ENCODE measurements at places on chromosomes 1 and 21.
A peak's percentile ranks its signal among the peaks of the same experiment; 100 is the strongest.

DNA sequence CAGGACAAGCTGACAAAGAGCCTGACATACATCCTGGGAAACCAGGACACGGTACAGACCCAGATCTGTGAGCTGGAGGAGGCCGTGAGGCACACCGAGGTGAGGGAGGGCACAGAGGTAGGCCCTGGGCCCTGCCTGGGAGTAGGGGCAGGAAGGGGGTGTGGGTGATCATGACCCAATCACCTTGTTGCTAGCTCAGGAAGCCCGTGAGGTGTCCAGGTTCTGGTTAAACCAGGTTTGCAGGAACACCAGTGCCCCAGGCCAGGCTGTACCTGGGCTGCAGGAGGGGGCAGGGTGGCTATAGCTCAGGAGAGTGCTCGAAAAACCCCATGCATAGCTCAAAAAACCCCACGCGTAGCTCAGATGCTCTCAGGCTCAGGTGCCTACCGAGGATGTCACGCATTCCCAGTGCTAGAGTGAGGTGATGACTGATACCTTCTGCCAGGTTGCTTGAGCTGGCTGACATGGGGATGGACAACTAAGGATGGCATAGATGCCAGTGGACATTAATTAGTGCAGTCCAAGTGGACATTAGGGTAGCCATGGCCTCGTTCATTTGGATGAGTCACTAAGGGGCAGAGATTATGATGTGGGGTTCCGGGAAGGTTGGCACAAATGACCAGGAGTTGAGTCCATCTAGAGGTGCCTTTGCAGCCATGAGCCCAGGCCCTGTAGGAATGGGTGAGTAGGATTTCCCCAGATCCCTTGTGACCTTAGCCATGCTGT is 3.7 kb downstream of the TRIM46 start:
- DNase-seq: peak; percentile 88

DNA sequence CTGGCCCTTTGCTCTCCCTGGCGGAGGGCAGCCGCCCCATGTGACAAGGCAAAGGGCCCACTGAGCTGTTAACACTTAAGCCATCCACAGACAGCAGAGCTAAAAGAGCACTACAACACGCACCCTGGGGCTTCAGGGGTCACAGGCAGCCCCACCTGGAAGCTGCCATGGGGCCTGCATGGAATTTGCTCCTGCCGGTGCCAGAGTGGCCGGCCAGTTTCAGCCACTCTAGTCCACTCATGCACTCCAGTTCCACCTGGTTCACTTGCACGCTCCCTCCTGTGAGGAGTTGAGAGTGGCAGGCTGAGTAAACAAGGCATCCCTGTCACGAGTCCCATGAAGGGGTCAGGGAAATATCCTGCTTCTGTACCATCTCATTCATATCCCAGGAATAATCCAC is 55.3 kb downstream of the RIMS3 start:
- DNase-seq: no peak

DNA sequence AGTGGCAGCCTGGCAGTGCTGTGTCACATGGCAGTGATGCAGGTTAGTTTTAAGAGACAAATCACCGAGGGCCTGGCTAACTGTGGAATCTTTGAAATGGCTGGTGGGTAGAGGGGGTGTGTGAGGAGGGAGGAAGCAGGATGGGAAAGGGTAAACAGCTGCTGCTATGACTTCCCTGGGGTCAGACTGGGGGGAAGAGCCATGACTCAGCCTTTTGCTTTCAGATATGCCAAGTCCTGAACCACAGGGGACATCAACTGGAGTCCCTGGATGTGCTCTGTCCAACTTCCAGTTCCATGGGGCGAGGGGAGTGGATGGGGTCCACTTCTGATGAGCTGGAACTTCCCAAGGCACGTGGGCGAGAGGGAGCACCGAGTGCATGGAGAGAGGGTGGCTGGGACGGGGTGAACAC is 121.1 kb upstream of the ADAR start:
- no peak for DNase-seq

- no peak for DNase-seq
Measured at GRCh38 chr21:32320726-32321125, 22.1 kb downstream of the MRAP start.

DNA sequence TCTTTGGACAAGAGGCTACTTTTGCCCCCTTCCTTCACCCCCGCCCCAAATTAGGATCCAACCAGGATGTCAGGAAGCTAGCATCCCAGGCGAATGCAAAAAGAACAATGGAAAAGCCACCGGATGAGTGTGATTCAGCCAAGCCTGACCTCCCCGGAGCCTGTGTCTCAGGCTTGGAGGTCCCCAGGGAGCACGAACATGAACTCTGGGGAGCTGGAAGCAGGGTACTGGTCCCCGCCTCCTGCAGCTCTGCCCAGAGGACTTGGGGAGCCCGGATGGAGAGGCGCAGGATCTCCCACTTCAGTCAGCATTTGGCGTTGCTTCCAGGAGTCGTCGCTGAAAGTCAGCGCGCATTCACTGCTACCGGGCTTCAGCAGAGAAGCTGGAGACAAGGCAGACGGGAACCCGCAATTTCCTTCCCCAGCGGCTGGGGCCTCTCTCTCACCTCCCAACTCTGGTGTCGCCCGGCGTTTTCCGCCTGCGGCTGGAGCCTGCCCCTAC is 1.8 kb upstream of the TBX15 start:
- peak; percentile 65 for DNase-seq

DNA sequence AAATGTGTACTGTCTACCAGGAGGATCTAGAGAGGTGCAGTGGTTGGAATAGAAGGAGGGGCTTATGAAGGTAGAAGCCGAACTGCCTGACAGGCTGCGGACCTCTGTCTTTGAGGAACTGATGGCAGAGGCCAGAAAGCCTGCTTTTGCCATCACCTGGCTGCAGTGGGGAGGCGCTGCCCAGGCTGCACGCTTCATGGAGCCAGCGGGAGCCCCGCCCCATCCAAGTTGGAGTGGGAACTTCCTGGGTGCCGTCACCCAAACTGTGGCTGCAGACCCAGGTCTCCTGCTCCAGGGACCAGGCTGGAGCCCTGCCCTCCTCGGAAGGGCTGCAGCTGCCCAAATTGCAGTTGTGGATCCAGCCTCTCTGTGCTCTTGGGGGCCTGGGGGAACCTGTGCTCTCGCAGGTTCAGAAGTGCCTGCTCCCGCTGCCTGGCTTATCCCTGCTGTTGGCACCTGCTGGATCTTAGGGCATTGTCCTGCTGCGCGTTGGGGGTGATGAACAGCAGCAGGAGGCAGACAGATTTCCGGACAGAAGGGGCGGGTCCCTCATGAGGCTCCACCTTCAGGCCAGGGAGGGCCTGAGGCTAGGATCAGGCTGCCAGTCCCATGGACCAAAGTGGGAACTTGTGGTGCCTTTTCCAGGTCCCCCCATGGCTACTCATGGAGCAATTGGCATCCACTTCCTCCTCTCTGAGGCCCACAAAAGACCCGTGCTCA is 118.0 kb upstream of the PLPPR4 start:
- no peak for DNase-seq

DNA sequence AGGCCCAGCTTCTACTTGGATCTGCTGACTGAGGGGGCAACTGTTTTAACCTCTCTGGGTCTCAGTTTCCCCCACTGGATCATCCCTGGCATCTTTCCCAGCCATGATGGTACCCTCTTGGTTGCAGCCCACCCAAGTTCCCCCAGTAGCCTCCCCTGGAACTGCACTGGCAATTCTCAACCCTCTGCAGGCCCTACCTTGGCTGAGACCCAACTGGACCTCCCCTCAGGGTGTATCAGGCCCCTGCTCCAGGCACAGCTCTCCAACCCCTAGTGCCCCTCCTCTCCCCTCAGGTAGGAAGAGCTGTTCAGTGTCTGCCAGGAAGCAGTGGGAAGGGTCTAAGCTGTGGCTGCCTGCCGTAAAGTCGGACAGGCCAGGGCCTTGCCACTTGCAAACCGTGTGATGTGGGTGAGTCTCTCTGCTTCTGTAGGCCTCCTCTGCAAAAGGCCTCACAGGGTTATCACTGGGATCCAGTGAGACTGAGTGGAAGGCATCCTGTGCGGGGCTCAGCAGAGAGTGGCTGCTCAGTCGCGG is 32.1 kb downstream of the RHBG start:
- DNase-seq: no peak

- no peak for DNase-seq
Measured at GRCh38 chr1:11795238-11795890, 10.4 kb downstream of the MTHFR start.

GRCh38 chr1:205121660-205122488 is at the start of gene RBBP5:
RBBP5 (minus strand) TSS chr1:205121978; CDS start chr1:205121873, 105 bp downstream.
- peak; percentile 96 for DNase-seq

- DNase-seq: no peak
Measured at GRCh38 chr1:34379911-34380310, 203.2 kb downstream of the C1orf94 start.

GRCh38 chr1:161505686-161506085 is 429 bp downstream of the FCGR2A start:
- no peak for DNase-seq

DNA sequence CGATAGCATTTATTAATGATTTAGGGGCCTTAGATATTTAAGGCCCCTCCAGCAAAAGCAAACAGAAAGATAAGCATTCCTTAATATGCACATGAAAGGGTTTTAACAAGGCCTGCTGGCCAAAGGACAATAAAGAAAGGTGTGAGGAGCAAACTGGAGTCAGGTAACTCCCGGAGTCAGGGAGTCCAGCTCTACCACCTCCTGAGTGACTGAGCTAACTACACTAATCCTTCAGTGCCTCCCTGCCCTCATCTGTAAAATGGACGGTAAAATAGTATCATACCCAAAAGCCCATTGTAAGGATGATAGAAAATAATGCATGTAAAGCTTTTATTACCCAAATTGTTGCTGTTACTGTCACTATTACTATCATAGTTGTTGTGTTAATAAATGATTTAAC is 161.7 kb downstream of the SIPA1L2 start:
- DNase-seq: no peak

DNA sequence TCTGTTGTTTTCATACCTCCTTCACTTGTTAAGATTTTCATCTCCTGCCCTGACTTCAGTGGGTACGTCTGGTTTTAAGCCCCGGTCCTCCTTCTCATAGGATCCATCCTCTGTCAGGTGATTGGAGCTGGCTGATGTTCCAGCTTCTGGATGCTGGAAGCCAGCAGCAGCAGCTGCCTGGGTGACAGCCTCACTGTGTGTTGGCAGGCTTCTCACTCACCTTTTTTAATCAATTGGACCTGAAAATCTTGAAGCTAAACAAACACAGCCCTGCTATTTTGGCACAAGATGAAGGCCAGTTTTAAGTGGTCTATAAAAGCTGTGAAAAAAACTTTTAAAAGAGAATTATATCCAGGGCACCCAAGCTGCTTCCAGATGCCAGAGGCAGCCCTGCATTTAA is 181.0 kb downstream of the DISC1 start:
- no peak for DNase-seq

GRCh38 chr1:21090463-21090862 is 86.2 kb downstream of the EIF4G3 start:
- no peak for DNase-seq

DNA sequence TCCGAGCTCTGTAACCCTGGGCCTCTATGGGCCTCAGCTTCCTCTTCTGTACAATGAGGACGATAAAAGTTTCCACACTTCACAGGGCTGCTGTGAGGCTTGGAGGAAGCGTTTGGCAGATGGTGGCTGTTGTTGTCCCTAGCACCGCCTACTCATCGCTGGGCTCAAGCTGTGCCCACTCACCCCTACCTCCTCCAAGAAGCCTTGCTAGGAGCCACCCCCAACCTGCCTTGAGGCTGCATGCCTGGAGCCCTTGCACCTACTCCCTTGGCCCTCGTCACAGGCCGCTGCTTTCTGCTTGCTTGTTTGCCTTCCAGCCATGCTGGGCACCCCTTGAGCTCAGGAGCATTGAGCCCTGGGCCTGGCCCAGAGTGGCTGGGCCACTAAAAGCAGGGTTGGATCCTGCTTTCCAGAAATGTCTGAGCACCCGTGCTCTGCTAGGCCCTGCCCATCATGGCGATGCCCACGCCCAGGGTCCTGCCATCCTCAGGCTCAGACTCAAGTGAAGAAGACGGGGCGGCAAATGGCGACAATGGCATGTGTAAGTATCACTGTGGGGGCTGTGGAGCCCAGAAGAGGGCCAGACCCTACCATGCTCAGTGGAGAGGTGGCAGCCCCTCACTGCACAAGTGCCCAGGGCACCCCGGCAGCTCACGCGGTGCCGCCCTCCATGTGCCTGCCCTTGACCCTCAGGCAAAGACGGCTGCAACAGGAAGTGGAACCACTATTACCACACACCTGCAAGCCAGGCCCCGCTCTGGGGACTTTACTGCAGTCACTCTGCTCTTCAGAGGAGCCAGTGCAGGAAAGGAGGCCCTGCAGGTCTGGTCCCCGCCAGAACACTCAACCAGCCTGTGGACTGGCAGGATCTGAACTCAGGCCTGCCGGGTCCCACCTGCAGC is 9.5 kb downstream of the SH3BGRL3 start:
- no peak for DNase-seq

- DNase-seq: no peak
Measured at GRCh38 chr1:1032424-1032823, 12.5 kb downstream of the AGRN start.

- DNase-seq: no peak
Measured at GRCh38 chr1:207787776-207788175, 35.9 kb downstream of the CD46 start.

DNA sequence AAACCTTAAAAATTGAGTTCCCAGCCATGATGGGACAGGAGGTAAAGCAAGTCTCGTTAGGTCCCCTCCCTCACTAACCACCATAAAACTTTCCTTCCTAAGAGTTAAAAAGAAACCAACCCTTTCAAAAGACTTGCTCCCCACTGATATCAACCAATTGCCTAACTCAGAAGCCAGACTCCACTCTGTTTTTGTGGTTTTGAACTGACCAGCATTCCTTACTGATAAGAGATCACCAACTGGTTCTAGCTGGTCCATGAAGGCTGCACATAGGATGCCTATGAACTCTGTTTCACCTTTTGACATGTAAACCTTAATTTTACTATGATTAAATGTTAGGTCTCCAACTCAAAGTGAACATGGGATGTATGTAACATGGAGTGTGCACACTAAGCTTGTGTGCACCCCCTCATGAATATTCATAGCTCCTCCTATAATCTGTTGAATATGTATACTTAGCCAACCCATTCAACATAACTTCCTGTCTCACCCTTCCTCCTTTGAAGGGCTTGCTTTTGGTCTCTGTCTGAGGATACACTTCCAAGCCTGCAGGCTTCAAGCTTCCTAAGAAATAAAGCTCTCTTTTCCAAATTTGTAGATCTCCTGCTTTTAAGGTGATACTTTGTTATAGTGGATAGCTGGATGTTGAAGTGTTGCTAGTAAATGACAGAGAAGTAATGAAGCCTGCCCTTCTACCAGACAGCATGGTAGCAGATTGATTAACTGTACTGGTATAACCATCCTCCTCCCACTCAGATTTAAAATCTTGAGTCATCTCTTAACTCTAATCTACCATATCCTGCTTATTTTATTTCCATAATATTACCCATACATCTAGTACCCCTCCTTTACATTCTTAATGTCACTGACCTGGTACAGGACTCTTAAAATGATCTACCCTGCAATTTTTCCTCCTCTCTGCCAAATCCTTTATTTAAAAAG is 95.6 kb downstream of the ZNF644 start:
- DNase-seq: no peak

- no peak for DNase-seq
Measured at GRCh38 chr21:31900121-31900895, 27.5 kb downstream of the HUNK start.

DNA sequence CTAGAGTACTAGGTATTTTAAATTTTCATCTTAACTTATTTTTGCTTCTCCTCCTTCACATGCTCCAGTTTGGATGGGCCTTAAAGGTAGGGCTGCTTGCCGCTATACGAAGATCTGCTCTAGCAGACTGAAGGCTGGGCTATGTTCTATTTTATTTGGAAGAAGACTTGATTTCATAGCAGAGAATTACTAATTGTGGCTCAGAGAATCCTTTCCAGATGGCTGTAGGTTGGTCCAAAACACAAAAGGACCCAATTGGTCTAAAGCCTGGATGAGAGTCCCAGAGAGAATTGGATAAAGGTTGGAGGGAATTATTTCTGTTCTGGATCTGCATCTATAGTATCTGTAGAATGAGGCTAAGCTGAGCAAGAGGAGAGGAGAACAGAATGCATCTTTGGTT is 719.4 kb upstream of the PTBP2 start:
- DNase-seq: no peak

Data from vagina (tissue), 2 donors.